ENCODE measurements at places on chromosomes 1 and 21.

DNA sequence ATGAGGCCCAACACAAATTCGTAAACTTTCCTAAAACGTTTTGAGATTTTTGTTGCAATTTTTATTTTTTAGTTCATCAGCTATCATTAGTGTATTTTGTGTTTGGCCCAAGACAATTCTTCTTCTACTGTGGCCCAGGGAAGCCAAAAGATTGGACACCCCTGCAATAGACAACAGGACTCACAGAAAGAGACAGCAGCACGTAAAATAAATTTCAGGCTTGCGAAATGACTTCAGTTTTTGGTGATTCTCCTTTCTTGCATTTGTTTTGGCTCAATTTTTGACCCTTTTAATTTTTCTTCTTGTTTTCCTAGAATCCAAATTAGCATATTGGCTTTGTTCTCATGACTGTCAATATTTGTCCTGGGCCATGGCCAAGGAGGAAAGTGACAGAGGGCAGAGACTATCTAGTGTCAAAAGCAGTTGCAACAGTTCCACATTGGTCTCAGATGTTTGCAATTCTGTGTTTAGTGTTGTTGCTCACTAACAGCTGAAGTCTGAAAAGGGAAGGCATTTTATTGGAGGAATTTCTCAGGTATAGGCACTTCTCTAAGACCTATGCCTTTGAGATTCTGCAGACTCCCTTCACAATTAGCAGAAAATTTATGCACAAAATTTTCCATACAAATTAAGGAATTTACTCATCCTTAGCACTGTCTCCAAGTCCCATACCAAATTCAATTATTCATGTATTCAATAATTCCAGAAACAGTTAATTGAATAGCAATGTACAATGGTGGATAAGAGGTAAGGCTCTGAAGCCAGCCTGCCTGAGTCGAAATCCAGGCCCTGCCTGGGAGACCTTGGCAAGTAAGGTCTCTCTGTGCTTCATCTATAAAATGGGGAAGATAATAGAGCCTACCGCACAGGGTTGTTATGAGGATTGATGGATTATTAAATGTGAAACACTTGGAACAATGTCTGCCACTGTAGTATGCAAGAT is 160.9 kb upstream of the IVNS1ABP start:
- DNase-seq: no peak

- DNase-seq: no peak
These were observed 297.5 kb downstream of the DUSP10 start for GRCh38 chr1:221444346-221444745.

DNA sequence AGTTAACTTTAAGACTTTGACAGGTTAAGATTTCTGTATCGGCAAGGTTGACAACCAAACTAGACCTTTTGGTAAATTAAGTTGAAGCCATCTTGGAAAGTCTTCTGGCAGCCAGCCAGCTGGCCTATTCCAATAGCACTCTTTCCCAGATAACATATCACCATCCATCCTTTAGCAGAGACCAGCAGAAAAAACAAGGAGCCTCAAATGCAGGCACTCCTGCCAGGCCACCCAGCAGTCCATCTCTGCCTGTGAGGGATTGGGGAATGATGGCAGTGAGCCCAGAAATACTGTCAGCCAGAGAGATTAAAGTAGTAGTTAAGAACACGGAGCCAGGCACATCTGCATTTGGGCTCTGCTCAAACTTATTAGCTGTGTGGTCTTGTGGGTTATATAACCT is 19.4 kb downstream of the ZBTB40 start:
- no peak for DNase-seq

DNA sequence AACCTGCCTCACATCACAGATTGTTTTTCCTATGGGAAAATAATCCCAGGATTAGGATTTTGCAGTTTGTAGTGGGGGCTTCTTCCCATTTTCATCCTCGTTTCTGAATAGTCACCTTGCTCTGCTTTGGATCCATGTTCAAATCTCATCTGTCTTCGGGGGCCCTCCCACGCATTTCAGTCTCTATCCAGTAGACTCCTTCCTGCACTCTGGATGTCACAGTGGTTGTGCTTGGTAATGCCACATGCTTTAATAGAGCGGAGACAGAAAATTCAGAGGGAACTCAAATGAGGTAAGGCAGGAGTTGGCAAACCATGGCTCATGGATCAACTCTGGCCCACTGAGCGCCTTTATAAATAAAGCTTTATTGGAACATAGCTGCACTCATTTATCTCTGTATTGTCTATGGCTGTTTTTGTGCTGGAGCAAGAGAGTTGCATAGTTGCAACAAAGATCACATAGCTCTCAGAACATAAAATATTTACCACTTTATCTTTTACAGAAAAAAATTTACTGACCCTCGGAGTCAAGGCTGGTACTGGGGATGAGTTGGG is 101.0 kb downstream of the SPATA46 start:
- no peak for DNase-seq

DNA sequence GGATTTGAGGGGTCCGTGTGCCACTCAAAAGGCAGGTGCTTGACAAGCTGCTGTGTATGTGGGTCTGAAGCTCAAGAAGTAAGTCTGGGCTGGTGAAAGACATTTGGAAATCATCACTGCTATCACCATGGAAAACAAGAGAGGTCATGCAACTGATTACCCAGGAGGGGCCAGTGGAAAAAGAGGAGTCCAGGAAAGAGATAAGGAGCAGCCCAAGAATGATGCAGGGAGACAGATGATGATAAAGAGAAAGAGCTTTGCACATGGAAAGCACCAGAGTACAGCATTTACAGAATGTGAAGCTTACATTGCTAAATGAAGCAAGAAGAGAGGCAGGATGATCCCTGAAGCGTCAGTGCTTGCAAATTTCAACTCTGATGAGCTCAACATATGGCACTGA is 203.2 kb downstream of the SETD4 start:
- peak; percentile 20 for DNase-seq

GRCh38 chr1:150150133-150151021 is 661 bp downstream of the PLEKHO1 start:
- DNase-seq: no peak

DNA sequence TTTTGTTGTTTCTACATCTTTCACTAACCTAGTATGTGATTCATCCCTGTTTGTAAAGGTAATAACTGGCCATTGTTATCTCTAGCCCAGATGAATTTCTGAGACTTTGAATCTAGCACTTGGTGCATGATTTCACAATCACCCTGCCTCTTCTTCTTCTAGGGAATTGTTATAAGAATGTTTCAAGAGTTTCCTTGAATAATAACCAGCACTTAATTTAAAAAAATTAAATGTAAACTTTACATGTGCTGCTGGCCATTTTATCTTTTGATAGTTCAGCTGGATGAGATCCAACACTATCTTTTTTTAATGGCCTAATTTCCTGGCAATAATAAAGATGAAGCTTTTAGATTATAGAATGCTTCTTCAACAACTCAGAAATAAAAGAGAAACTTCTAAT is 31.8 kb downstream of the UBE2U start:
- no peak for DNase-seq

GRCh38 chr1:23159963-23160877 is 8.4 kb downstream of the LUZP1 start:
- no peak for DNase-seq

DNA sequence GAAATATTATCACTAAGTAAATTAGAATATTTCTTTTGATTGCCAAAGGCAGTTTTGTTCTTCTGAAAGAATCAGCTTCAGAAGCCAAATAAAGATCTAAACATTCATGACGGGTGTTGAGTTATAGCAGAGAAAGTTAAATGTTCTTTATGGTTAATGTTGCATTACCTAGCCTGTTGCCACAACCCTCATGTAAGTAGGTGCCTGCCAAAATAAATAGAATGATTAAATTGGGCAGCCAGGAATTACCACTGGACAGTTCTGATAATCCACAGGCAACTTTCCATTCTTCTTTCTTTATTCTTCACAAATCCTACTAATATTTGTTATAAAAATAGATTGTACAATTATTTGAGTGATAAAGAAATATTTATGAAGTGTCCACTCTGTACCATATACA is 217.9 kb upstream of the NRIP1 start:
- no peak for DNase-seq

DNA sequence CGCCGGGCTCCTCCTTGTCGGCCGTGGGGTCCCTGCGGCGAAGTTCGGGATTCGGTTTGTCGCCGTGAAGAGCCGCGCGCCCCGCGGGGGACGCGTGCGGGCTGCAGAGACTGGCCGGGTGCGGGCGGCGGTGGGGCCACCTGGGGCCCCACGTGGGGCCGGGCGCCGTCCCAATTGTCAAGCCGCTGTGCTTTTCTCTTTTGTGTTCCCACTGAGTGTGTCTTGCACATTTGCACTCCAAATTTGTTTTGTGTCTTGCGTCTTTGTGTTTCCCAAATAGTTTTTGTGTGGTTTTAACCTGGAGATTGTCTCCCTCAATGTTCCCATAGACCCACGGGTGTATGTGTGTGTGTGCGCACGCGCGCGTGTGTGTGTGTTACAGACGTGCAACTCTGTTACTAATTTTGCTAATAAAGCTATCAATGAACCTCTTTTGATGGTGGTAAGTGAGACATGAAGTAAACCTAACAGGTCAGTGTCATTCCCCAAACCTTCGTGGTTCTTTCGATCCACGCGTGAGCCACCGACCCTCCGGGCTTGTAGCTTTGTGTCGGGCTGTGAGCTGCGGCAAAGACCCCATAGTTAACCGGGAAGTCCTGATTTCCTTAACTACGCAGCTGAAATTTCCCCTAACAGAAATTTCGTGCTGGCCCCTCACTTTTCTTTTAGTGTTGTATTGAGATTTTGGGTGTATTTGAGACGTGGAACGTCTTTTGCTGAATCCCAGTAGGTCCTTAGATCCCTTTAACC is 708 bp downstream of the PRDM2 start:
- peak; percentile 59 for DNase-seq

- DNase-seq: no peak
These were observed 60.0 kb downstream of the EIF2B3 start for GRCh38 chr1:44926311-44926781.

GRCh38 chr1:12549460-12550349 is 68.3 kb downstream of the DHRS3 start:
- no peak for DNase-seq

GRCh38 chr1:50110656-50111055 is 1.9 kb downstream of the ELAVL4 start:
- DNase-seq: peak; percentile 45

DNA sequence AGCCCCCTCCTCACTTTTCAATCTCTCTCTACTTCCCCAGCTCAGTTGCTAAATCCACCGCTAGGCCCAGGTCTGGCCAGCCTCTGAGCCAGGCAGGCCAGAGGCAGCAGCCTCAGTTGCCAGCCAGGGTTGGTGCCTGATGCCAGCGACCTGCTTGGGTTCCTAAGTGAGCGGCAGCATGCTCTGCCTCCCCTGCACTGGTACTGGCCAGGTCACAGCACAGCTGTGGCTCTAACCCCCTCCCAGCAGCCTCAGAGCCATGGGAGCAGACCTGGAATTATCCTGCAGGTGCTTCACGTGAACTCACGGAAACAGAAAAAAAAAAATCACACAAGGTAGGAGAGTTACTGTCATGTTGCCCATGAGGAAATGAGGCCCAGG is 82.5 kb upstream of the ATF3 start:
- no peak for DNase-seq

DNA sequence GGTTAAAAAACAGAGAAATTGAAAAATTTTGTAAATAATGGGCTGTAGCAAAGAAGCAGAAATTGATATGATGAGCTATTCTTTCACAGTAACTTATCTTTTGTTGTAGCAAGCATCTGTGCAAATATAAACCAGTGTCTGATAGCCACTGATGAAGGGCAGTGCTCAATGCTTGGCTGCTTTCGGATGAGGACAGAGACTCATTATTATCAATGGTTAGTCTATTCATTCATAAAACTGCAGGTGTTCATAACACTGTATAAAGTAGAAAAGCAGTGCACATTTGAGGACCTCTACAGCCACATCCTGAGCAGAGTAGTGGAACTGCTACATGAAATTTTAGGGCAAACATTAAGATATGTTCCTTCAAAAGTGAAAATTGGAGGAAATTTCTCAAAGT is 107.2 kb downstream of the FAF1 start:
- peak; percentile 40 for DNase-seq

DNA sequence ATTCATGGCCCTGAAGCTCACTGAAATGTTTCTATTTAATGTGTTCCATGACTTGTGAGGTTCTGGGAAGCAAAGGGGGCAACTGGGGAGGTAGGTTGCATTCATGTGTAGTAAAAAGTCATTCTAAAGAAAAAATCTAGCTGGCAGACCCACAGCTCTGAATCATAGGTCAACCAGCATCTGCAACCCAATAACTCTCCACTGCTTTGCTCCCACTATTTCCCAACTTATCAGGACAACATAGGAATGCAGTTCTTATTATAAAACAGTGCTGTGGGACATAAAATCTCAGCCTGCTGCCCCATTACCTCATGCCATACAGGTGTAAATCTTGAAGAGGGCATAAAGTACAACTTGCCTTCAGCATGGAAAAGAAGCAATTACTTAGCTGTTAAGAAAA is 576.1 kb upstream of the PTBP2 start:
- DNase-seq: no peak

GRCh38 chr1:215405211-215405610 is 161.9 kb upstream of the KCTD3 start:
- DNase-seq: no peak

- DNase-seq: no peak
These were observed 12.8 kb upstream of the TSPEAR start for GRCh38 chr21:44724196-44724595.

- no peak for DNase-seq
These were observed 69.8 kb downstream of the PBX1 start for GRCh38 chr1:164628772-164629171.

DNA sequence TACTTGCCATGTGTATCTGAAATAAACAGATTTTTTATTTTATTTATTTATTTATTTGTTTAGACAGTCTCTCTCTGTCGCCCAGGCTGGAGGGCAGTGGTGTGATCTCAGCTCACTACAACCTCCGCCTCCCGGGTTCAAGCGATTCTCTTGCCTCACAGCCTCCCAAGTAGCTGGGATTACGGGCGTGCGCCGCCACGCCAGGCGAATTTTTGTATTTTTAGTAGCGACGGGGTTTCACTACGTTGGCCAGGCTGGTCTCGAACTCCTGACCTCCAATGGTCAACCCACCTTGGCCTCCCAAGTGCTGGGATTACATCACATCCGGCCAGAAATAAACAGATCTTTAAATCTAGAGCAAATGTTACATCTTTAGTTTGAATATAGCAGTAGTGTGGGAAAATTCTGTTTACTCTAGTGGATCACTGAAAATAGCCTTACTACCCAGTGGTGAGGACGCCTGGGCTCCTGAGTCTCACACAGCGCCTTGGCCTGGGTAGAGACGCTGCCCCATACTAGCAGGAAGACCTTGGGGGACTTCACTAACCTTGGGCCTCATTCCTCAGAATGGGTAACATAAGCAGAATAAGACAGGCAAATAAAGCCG is 709 bp downstream of the GART start:
- DNase-seq: no peak

Measured in Ammon's horn (tissue), 1 donor.